ENCODE measurements at places on chromosomes 5 and 9. TPM values are rescaled to one million over a fixed set of nuclear protein-coding genes. Genes with fewer than 3 reads are reported as not detected.

The DBH gene
- not detected for total RNA-seq

The FAM151B gene
- 0.16 TPM for total RNA-seq

The PKD2L2 gene
- total RNA-seq = not detected

The PCDHB9 gene
- not detected for total RNA-seq

The PPP3R2 gene
- total RNA-seq = not detected

The ASPN gene
- total RNA-seq = not detected

The PCDHGA3 gene
- 0.65 TPM for total RNA-seq

The SARDH gene
- 0.49 TPM for total RNA-seq

The TAL2 gene
- not detected for total RNA-seq

The IL17B gene
- total RNA-seq = 0.38 TPM

The CAVIN4 gene
- 0.33 TPM for total RNA-seq

The CCDC180 gene
- 1.5 TPM for total RNA-seq

The DRD1 gene
- not detected for total RNA-seq

The PCA3 gene
- not detected for total RNA-seq

The TJP2 gene
- total RNA-seq = 136 TPM

The TMC1 gene
- not detected for total RNA-seq

The BARHL1 gene
- not detected for total RNA-seq

The ADGRV1 gene
- total RNA-seq = 0.81 TPM

The IL9 gene
- not detected for total RNA-seq

The AGXT2 gene
- not detected for total RNA-seq

The CCL28 gene
- total RNA-seq = 2.3 TPM

The IFNA14 gene
- not detected for total RNA-seq

The OLFML2A gene
- total RNA-seq = 13.7 TPM

The NRARP gene
- 0.38 TPM for total RNA-seq

The SPINK14 gene
- total RNA-seq = not detected

The FOXD4 gene
- total RNA-seq = not detected

The NUTM2F gene
- total RNA-seq = not detected

The SV2C gene
- total RNA-seq = not detected

The LCNL1 gene
- total RNA-seq = 2.5 TPM

The ECSCR gene
- not detected for total RNA-seq

The PCDHA1 gene
- total RNA-seq = 0.16 TPM

The EFNA5 gene
- total RNA-seq = 17.6 TPM

The MLANA gene
- total RNA-seq = not detected

The BARX1 gene
- total RNA-seq = not detected

The ARL10 gene
- total RNA-seq = 15.3 TPM

The CTXN3 gene
- total RNA-seq = not detected

The SMC5 gene
- 9.9 TPM for total RNA-seq

The TAF1L gene
- not detected for total RNA-seq

The TRMO gene
- total RNA-seq = 7.5 TPM
